NCI-H1694 treated with DMSO at 0.1 percent for 48 hours (cell line): ENCODE measurements at places on chromosomes 2 and 18.

- DNase-seq, result no peak
Observed at GRCh38 chr18:21747764-21748693, 7.4 kb downstream of the MIB1 start.

DNA sequence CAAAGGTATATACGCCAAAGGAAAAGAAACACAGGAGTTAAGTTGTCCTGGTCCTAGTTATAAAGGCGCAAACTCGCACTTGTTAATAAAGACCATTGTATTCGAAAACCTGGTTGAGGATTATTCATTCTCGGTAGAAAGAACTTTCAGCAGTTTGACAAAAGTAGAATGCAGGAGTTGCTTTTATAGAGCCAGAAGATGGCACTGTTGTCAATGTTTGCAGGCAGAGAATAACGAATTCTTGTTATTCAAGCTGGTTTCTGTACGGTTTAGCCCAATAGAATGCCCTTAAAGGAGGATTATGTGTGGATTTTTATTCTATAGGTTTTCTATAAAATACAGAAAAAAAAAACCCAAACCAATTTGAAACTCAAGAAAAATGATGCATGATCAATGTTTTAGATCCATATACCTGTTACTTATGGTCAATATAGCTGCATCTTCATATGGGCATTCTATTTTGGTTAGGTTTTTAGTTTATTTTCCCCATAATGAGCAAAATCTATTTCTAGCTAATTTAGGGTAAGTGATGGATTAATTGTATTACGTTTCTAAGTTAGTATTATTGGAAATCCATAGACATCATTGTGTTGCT lies 510.3 kb downstream of the PLCL1 start:
- peak; percentile 84 for DNase-seq

GRCh38 chr2:145064511-145064910 lies 544.6 kb upstream of the ZEB2 start:
- DNase-seq, result no peak

GRCh38 chr18:45066886-45067285 lies 386.2 kb downstream of the SETBP1 start:
- no peak for DNase-seq

DNA sequence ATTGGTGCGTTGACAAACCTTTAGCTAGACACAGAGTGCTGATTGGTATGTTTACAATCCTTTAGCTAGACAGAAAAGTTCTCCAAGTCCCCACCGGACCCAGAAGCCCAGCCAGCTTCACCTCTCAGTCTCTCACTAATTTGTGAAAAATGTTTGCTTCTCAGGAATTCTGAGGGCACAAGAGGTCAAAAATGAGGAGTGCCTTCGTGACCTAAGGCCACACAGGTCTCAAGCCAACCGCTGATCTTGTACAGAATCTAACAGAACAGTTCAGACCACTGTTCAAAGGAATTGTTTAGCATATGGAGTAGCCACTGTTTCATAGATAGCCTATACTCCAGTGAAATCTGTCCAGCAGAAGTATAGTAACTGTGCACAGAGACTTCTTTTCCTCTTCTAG lies 29.8 kb upstream of the LRRC30 start:
- DNase-seq, result no peak

GRCh38 chr2:104975851-104976250 lies 62.0 kb upstream of the MRPS9 start:
- no peak for DNase-seq

GRCh38 chr2:138893746-138894145 lies 113.6 kb upstream of the NXPH2 start:
- no peak for DNase-seq

DNA sequence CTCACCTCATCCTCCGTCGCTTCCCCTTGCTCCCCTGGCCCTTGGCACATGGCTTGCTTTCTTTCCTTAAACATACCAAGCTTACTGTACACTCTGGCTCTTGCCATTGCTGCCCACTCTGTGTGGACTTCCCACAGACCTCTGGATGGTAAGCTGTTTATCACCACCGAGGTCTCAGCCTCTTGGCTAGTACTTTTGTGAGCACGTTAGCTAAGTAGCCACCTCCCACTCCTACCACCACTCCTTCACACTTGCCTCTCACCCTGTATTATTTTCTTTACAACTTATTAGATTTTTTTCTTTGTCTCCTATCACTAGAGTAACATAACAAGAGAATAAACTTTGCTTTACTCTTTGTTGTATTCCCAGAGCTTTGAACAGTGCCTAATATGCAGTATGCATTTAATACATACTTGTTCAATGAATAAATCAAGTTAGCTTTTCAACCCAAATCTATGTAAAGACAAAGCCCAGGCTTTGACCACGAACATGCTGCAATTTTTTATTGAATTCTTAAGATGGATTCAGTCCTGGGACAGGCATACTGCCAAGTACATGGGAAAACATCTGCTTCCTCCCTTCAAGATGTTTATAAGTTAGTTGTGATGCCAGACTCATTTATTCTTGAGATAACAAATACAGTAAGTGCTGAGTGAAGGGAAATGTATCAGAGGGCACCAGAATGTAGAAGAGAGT lies 25.0 kb upstream of the MSGN1 start:
- DNase-seq, result no peak

GRCh38 chr2:101262142-101262541 lies 9.5 kb downstream of the CNOT11 start:
- DNase-seq, result no peak

- DNase-seq, result no peak
Observed at GRCh38 chr2:157181234-157181633, 76.3 kb upstream of the GALNT5 start.

DNA sequence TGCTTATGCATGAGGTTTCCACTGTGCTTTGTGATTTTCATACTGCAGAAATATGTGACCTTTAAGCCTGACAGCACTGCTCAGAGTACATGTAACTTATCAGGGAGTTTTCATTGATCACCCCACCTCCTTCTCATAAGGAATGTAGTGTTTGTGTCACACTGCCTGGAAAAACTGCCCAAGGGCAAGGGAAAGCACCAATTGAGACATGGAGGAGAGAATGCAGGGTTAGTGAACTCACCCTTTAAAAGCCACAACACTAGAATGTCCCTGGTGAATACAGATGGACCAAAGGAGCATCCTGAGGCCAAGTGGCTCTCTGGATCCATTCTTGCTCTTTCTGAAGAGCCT lies 147.2 kb upstream of the SPATS2L start:
- no peak for DNase-seq

DNA sequence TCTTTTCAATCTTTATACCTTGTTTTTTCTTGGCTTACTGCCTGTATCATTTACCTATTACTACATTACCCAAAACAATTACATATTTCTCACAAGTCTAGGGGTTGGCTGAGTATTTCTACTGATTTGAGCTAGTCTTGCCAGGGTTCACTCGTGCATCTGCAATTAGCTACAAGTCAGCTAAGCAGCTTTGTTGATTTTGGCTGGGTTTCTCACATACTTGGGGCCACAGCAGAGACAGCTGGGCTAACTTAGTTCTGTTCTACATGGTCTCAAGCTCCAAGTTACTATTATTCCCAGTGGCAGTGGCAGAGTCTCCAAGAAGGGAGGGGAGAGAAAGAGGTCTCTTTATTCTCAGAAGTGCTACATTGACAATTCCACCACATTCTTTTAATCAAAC lies 54.7 kb upstream of the SP5 start:
- peak; percentile 59 for DNase-seq

GRCh38 chr2:207238831-207239701 lies 73.3 kb upstream of the KLF7 start:
- no peak for DNase-seq

DNA sequence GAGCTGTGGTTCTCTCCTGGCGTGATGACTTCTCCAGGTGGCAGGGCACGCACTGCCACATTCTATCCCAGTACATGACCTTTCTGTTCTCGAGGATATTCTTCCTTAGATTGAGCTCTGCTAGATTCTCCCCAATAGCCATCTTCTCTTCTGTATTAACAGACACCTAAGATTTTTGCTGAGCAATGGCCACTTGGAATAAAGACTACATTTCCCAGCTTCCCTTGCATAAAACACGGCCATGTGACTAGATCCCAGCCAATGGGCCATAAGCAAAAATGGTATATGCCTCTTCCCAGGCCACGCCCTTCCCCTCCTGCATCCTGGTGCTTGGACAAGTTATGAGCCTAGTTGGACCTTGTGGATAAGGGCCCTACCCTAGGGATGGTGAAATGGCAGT lies 82.1 kb downstream of the EIF2AK3 start:
- DNase-seq, result peak; percentile 45

GRCh38 chr18:41613003-41613609 lies 341.9 kb upstream of the PIK3C3 start:
- DNase-seq, result no peak

- DNase-seq, result no peak
Observed at GRCh38 chr2:186950694-186951093, 101.7 kb upstream of the ZSWIM2 start.

- DNase-seq, result no peak
Observed at GRCh38 chr2:230327418-230328154, 593 bp downstream of the SP140L start.

- no peak for DNase-seq
Observed at GRCh38 chr18:7048081-7048480, 69.5 kb downstream of the LAMA1 start.

DNA sequence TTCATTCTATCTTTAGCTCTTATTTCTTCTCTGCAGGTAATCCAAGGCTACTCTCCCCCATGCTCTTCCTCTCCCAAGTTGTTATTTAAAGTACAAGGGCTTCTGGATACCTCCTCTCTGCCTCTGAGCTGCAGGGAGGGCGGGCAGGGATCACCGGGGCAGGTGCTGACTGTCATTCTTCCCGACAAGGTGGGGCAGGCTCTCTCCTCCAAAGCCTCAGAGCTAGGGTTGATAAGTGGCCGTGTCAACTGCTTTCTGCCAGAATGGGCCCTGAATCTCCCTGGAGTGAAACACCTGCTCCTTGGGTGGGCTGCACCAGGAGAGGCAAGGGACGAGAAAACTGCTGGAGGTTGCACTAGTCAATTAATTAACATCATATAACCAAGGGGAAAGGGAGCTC lies 250.3 kb downstream of the SLC4A3 start:
- DNase-seq, result no peak

DNA sequence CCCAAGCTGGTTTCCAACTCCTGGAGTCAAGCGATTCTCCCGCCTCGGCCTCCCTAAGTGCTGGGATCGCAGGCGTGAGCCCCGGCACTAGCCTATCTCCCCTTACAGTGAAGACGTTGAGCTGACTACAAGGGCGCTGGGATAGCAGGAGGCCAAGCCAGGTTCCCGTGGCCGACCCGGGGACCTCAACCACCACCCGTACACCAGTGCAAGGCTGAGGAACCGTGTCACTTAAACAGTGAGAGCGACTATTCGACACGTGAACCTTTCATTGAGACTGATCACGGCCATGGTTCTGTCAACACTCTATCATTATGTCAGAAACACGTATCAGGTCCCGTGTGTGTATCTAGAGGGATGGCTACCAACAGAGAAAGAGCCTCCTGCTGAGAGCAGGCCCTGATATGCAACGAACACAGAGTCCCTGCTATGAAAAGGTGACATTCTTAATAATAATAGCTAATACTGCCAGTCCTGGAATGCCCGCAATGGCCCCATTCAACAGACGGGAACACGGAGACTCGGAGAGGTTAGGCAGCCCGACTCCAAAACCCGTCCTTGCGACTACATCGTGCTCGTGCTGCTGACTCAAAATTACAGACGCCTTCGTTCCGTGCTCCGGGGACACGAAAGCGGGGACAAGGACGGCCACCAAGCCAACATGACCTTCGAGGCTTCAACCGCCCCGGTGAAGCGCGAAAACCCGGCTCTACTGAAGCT lies 833 bp downstream of the AFG3L2 start:
- DNase-seq, result no peak

GRCh38 chr2:173075781-173076580 lies at the start of gene MAP3K20:
TSS of gene MAP3K20 (plus strand) at chr2:173075846. CDS start at chr2:173091032, 15,186 bp downstream.
- DNase-seq, result peak; percentile 58

GRCh38 chr2:71679491-71679890 lies 226.1 kb downstream of the DYSF start:
- no peak for DNase-seq

- DNase-seq, result no peak
Observed at GRCh38 chr2:98454500-98455235, 10.0 kb downstream of the INPP4A start.

DNA sequence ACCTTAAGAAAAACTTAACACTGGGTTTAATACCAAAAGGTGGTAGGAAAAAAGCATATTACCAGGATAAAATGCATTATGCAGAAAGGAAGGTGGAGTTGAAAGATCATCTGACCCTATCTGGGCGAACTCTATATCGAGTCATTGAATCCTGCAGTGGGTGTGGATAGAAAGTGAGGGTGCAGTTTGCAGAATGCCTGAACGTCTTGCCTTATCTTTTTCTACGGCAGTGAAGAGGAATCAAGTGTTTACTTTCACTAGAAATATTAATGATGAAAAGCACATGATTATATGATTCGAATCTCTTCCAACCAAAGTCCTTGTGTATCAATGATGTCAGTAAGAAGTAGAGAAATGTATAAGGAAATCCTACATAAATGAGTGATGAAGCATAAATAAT lies 4.3 kb upstream of the CAVIN2 start:
- DNase-seq, result no peak

DNA sequence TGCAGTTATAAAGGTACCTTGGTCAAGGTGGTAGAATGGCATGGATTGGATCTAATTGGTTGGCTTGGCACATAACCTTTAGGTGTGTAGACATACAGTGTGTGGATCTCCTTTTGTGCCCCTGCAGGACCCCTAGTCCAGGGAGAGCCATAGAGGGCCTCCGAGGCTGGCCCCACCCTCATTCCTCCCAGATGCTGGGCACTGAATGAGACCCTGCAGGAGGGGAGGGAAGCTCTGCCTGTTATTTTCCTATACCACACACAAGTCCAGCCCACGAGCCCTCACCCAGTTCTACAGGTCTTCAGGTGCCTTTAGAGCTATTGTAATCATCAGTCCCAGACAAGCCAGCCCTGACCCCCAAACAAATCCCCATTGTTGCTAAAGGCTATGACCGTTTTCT lies 58.9 kb downstream of the KCNF1 start:
- DNase-seq, result no peak

DNA sequence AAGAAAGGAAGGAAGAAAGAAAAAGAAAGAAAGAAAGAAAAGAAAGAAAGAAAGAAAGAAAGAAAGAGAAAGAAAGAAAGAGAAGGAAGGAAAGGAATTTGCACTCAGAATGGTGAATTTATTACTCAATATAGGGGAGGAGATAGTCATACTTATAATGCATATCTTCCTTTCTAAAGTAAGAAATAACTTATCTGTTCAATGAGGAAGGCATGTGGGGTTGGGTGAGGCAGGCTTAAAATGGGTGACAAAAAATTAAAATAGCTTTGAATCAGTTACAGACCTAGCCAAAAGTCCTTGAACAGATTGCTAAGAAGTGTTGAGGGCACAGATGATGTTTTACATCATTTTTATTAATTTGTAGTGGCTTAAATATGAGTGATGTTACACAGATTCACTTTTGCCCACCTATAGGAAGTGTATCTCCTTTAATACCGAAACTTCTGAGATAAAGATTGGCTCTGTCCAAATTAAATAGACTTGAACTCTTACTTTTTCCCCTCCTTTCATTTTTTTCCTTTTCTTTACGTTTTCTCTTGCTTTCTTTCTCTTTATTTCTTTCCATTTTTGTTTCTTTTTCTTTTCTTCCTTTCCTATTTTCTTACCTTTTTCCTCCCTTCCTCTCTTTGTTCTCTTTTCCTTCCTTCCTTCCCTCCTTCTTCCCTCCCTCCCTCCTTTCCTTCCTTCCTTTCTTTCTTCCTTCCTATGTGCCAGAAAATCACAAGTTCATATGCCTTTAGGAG lies 14.8 kb upstream of the DSC2 start:
- no peak for DNase-seq

- DNase-seq, result no peak
Observed at GRCh38 chr2:121363632-121364420, 78.8 kb upstream of the TFCP2L1 start.
